Ascending aorta (tissue), 2 donors: ENCODE measurements at places on chromosomes 5 and 9.

DNA sequence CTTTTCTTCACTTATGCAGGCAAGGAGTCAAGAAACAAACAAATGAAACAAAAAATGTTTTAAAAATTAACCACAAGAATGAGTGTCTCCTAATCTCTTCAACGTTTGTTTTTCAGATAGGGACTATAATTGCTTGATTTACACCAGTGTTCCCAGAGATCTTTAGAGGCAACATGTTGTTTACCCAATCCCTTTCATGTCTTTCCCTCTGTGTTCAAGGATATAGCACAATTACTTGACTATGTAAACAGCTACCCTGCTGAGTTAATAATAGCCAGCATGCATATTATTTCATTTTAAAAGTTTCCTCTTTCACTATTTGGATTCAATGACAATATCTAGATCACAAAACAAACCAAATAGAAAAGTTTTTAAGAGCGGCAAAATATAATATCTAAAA is 25.1 kb upstream of the SHISAL2B start:
- no peak overlapping the region for H3K4me3 ChIP-seq
- H3K4me1 ChIP-seq: no peaks in the 10 kb centered on the region
- no peak for DNase-seq
- H3K27ac ChIP-seq: no peak overlapping the region
- no peaks in the 10 kb centered on the region for H3K36me3 ChIP-seq
- no peaks in the 10 kb centered on the region for H3K27me3 ChIP-seq

DNA sequence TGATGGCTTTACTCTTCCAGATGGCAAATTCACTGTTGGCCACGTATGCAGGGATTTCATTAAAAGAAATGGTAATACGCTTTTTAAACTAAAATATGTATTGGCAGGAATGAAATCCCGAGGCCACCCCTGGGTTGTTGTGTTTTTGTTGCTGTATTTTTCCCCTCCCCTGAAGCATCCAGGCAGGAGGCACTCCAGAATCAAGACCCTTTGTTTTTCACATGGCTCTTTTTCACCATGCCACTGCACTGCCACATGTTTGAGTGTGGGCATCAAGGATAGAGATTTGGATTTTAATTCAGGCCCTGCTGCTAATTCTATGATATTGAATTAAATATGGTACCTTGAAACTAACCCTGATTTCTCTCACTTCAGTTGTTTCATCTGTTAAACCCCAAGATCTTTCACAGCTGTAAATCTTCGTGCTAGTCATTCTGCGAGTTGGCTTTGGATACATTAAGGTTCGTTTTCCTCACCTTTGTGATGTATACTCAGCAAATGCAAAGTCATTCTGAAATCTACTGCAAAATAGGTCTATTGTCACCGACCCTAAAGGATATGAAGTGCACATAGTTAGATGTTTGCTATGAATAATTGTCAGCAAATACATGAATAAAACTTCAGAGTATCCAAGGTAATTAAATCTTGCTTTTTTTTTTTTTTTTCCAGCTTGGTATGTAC is 533.4 kb downstream of the PTPRD start:
- H3K36me3 ChIP-seq: no peaks in the 10 kb centered on the region
- no peaks in the 10 kb centered on the region for H3K4me1 ChIP-seq
- no peak overlapping the region for H3K4me3 ChIP-seq
- DNase-seq: no peak
- H3K27me3 ChIP-seq: no peaks in the 10 kb centered on the region

DNA sequence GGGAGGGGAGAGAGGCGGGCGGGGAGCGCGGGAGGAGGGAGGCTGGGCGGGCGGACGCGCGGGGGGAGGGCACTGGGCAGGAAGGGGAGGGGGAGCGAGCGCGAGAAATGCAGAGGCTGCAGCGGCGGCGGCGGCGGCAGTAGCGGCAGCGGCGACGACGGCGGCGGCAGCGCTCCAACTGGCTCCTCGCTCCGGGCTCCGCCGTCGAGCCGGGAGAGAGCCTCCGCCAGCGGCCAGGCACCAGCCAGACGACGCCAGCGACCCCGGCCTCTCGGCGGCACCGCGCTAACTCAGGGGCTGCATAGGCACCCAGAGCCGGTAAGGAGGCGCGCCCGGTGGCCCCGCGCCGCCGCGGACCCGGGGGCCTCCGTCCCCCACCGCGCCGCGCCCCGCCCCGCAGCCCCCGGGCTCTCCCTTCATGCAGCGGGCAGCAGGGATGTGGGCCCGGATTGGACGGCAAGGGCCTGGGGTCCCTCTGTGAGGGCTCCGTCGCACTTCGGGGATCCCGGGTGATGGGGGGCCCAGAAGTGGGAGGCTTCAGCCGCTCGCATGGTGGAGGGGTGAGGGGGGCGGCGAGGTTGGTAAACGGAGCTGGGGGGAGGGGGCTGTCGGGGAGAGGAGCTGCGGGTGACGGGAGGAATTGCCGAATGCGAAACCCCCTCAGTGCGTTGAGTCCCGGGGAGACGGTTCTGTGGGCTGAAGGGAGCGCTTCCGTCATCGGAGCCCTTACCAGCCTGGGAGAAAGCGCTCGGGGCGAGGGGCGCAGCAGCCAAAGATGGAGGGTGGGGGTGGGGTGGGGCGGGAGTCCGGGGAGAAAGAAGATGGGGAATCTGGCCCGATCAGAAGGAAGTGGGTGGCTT is at the start of gene BASP1:
Gene BASP1, plus strand, starts transcription at position 139 of the 860 bp plus-strand sequence. CDS start 57,586 bp downstream, outside the sequence.
- no peaks in the 10 kb centered on the region for H3K27me3 ChIP-seq
- H3K27ac ChIP-seq: peak within 1 kb of the TSS; percentile 72
- no peaks in the 10 kb centered on the region for H3K36me3 ChIP-seq
- H3K4me3 ChIP-seq: peak within 1 kb of the TSS; percentile 73

GRCh38 chr5:87390576-87391199 is 22.0 kb downstream of the CCNH start:
- no peaks in the 10 kb centered on the region for H3K27me3 ChIP-seq
- H3K4me3 ChIP-seq: no peak overlapping the region
- no peak overlapping the region for H3K27ac ChIP-seq

- H3K27me3 ChIP-seq: no peaks in the 10 kb centered on the region
- H3K4me1 ChIP-seq: no peaks in the 10 kb centered on the region
- H3K4me3 ChIP-seq: no peak overlapping the region
Observed at GRCh38 chr5:81408496-81408895, 14.6 kb upstream of the ACOT12 start.

DNA sequence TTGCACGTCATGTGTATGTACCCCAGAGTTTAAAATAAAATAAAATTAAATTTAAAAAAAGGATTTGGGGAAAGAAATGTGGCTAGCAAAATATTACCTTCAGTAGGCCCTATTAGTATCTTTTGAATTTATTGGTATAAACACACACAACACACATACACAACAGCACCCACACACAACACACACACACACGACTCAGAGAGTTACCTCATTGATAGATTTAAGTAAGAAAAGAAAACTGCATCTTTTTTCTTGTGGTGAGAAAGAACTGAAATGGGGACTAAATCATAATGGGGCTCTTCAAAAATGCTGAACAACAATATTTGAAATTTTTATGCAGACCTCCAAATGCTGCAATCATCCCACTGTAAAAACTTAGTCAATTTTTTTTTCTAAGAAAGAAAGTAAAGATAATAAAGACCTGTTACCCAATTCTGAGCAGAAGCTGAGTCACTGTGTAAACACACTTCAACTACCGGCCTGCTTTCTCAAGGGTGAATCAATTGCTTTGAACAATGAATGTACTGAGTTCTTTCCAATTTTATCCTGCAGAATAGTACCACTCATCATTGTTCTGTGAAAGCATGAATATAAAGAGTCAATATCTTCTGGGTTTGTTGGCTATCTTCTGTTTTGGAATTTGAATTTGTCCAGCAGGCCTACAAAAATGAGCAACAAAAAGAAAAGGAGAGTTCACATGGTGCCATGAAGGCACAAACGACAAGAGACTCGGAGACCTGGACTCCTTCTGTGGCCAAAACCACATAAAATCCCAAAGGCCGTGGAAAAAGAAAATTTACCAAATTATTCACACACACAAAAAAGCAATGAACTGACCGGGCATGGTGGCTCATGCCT is 57.9 kb upstream of the CCNG1 start:
- H3K27me3 ChIP-seq: no peaks in the 10 kb centered on the region
- no peaks in the 10 kb centered on the region for H3K36me3 ChIP-seq
- H3K4me3 ChIP-seq: no peak overlapping the region
- no peaks in the 10 kb centered on the region for H3K4me1 ChIP-seq
- DNase-seq: no peak

DNA sequence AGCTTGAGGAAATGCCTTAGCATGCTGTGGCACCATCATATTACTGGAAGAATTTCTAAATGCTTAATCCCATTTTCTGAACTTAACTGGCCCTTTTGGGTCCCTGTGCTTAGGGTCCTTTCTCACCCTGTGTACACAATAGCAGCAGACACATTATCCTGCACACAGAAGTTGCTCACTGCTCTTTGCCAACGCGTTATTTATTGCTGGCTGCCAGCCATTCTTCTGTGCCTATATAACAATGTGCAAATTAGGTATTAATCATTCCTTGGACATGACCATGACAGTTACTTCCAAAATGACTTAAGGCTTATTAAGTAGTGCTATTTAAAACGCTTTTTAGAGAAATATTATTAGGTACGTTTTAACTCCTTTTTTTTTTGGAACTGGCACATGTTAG is 134.7 kb downstream of the FBN2 start:
- no peaks in the 10 kb centered on the region for H3K4me1 ChIP-seq
- H3K36me3 ChIP-seq: no peaks in the 10 kb centered on the region
- no peak overlapping the region for H3K4me3 ChIP-seq
- DNase-seq: no peak
- H3K27ac ChIP-seq: no peak overlapping the region

DNA sequence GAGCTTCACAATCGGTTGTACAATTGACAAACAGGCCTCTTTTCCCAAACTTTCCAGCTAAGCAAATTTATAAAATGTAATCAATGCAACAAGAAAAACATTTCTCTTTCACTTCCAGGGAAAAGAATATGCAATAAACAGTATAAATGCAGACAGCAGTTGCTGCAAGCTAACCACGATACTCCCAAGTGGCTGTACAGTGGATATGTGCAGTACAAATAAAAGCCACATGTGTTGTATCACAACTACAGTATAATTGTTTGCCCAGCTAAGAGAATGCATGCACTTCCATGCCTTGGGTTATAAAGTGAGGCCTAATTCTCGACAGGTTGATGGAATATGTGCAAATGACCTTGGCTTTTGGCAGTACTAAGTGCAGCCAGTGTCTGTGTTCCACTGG is 16.7 kb upstream of the PDCL start:
- no peak overlapping the region for H3K4me3 ChIP-seq
- no peak for DNase-seq
- no peaks in the 10 kb centered on the region for H3K4me1 ChIP-seq
- no peaks in the 10 kb centered on the region for H3K27me3 ChIP-seq
- H3K36me3 ChIP-seq: peaks cover 18% of the 10 kb centered on the region
- H3K27ac ChIP-seq: no peak overlapping the region

DNA sequence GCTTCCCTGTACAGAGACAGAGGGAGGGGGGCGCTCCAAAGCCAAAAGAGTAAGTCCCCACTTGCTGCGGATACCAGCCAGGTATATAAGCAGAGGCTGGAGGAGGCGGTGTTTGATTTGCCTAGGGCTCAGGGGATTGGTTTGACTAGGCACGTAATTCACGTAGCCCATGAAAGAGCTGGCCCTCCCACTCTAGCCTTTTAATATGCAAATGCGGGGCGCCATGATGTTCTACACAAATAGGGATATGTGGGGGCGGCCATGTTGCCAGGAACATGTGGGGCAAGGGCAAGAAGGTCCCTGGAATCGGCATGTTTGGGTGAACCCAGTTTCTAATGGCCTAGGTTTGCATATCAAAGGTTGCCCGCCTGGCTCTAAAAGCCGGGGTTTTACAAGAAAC is 3.3 kb upstream of the PRLR start:
- no peak for DNase-seq
- no peak overlapping the region for H3K4me3 ChIP-seq
- no peaks in the 10 kb centered on the region for H3K27me3 ChIP-seq

GRCh38 chr5:76050134-76050533 is 33.0 kb upstream of the SV2C start:
- no peaks in the 10 kb centered on the region for H3K4me1 ChIP-seq
- no peaks in the 10 kb centered on the region for H3K27me3 ChIP-seq
- H3K27ac ChIP-seq: no peak overlapping the region
- no peaks in the 10 kb centered on the region for H3K36me3 ChIP-seq
- no peak for DNase-seq
- H3K4me3 ChIP-seq: no peak overlapping the region
